CD8-positive, alpha-beta T cell (primary cell): ENCODE measurements at places on chromosomes 7 and 10.

GRCh38 chr7:140062118-140062527 is 628 bp downstream of the PARP12 start:
- peak; percentile 52 for DNase-seq

DNA sequence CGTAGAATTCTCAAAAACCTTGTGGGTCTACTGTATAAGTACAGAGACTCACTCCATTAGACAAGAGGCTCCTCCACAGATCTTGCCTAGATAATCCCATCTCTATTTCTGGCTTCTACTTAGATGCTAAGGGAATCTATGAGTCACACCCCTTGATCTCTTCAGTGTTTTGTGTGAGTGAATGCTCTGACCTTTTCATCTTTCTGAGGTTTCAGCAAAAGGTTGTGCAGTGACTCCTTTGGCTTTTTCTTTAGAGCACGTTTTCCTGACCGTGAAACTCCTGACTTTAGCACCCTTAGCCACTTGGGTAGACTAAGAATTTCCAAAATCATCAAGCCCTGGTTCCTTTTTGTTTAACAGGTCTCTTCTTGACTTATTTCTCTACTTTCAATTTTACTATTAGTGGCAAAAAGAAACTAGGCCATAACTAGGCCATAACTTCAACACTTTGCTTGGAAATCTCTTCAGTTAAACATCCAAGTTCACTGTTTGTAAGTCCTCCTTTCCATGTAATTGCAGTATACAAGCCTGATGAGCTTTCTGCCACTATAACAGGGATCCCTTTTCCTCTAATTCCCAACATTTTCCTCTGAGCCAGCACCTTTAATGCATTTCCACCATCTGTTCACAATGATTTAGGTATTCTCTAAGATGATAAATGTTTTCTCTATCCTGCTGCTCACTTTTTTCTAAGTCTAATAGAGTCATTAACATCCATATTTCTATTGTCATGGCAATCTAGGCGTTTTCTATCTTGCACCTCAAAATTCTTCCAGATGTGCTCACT is 19.4 kb downstream of the COPG2 start:
- no peak for DNase-seq

DNA sequence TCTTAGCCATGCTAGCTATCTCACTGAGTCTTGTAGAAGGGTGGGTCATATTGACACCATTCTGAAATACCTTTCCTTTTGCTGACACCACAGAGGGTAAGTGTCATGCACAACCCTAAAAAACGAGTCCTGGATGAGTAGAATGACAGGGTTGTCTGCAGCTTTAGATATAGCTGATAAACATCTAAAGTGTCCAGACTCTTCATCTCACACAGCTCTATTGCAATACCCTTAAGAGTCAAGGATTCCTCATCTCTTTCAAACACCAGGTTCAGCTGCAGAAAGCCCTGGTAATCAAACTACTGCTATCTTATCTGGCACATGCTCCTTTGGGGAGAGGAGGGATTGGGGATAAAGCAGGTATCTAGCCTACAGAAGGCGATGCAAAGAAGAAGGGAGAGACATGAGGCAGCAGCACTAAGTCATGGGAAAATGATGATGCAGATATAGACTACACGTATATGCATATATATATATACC is 127.0 kb downstream of the ANK3 start:
- DNase-seq = no peak

- no peak for DNase-seq
These were observed 20.3 kb upstream of the BNIP3 start for GRCh38 chr10:132002004-132002403.
